Activated CD4-positive, alpha-beta T cell treated with anti-CD3 and anti-CD28 coated beads, Interleukin-2, amount 10 ng/mL, durations not matched to agents 24 days and 14 days (primary cell): ENCODE measurements at places on chromosomes 7 and 10. TPM values are rescaled to one million over a fixed set of nuclear protein-coding genes. Genes with fewer than 3 reads are reported as not detected.

DNA sequence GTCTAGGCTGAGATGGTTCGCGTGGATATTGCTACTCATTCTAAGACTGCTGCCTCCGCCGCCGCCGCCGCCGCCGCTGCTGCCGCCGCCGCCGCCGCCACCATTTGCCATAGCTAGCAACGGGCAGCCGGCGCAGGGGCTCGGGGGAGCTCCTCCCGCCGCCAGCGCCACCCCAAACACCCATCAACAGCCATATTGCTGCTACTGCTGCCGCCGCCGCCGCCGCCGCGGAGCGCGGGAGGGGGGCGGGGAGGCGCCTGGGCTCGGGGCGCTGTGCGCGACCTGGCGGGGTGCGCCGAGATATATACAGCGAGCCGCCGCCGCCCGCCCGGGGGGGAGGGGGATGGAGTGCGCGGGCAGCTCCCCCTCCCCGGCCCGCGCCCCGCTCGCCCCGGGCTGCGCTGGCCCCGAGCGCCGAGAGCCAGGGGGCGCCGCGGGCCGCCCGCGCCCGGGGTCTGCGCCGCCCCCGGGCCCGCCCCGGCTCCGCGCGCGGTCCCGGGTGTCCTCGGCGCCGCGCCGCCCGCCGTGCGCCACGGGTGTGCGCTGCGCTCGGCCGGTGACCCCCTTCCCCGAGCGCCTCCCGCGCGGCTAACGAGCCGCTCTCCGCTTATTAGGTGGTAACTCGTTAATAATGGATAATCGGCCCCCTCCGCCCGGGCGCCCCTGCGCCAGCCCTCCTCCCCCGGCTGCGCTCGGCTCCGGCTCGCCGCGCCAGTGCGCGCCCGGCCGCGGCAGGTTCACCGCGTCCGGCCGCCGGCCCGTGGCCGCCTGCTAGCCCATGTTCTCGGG is at the start of gene KCNMA1:
Gene KCNMA1 (minus strand): TSS at position 277 of the 789 bp plus-strand sequence.
- no peak within 1 kb of the TSS for H3K27ac ChIP-seq
- H3K27me3 ChIP-seq: peaks cover 72% of the 10 kb centered on the region
- H3K4me3 ChIP-seq: no peak within 1 kb of the TSS
- DNase-seq: no peak
- no peaks in the 10 kb centered on the region for H3K36me3 ChIP-seq

GRCh38 chr10:110141185-110141584 is 66.2 kb upstream of the MXI1 start:
- no peaks in the 10 kb centered on the region for H3K36me3 ChIP-seq
- H3K4me1 ChIP-seq: peaks cover 27% of the 10 kb centered on the region
- H3K27ac ChIP-seq: no peak overlapping the region
- peaks cover 18% of the 10 kb centered on the region for H3K27me3 ChIP-seq
- peak; percentile 64 for DNase-seq
- peak overlapping the region; percentile 11 for H3K4me3 ChIP-seq

GRCh38 chr7:20475756-20476155 is 139.7 kb upstream of the ABCB5 start:
- DNase-seq: no peak
- H3K4me3 ChIP-seq: no peak overlapping the region
- H3K27me3 ChIP-seq: no peaks in the 10 kb centered on the region

CACNA2D1 gene
- total RNA-seq: not detected in 2 replicates
